ENCODE measurements at places on chromosomes 5 and 9.

DNA sequence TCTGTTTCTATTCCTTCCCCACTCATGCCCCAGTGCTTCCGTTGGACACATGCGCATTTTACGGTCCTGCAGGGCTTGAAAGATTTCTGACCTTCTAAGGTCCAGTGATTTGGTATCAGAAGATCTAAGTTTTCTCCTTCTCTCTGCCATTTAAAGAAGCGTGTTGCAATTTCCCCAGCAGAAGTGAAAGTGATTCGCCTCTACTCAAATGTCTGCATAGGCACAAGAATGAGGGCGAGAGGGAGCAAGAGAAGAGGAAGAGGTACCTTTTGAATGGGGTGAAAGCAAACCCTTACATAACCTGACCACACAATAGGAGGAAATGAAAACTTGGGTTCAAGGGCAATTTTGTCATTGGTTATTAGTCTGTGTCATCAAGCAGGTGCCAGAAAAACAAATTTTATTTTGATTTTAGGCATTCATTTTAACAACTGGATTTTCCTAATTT, 31.7 kb upstream of the NR3C1 start:
- DNase-seq, result peak; percentile 17

DNA sequence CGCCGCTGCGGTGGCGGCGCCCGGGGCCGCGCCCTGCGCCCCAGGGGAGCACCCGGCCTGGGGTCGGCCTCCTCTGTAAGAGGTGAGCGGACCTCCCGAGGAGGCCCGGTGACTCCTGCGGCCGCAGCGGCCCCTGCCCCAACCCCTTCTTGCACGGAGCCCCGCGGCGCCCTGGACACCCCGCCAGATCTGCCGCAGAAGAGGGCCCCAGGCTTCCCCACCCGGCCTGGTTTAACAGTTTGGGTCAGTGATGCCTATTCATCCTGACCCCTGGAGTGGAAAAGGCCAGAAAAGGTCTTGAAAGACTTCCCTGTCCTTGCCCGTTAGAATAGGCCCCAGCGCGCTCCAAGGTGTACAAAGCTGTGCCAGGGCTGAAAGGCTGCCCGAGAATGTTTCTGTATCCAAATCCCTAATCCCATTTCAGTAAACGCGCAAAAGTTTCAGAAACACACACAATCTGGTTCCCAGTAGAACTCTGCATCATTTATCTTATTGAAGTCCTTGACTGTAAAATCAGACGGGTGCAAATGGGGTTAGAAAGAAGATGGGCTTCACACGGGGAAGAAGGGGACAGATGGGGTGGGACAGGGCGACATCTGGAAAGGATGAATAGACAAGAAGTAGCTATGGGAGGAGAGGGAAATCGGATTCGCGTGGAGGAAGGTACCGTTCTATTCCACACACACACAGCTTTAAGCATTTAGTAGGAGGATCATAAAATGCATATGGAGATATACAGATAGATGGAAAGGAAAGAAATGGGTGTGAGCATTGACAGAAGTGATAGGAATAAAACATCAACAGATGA, 1.1 kb upstream of the SSBP2 start:
- DNase-seq, result peak; percentile 51

DNA sequence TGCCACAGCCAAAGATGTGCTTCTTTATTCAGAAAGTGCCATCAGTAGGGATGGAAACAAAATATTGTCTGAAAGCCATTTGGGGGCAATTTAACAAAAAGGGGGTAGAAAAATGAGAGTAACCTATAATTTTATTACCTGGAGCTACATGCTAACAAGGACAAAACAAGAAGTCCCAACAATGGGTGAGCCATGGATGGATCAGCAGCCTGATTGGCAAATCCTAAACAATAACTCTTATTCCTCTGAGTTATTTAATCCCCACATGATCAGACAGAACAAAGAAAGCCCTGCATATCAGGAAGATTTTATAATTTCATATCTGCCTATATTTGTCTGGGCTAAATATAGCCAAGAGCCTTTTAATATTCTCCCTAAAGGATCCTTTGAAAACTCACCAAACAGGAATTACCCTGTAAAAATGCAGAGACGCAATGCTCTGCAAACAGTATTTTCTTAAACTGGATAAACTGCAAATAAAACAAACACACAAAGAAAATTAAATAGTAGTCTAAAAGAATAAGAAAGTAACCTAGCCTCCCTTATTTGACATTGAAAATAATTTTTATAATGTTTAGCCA, 483.4 kb downstream of the ZNF608 start:
- no peak for DNase-seq

GRCh38 chr5:97840643-97841042, 657.6 kb upstream of the RIOK2 start:
- no peak for DNase-seq

DNA sequence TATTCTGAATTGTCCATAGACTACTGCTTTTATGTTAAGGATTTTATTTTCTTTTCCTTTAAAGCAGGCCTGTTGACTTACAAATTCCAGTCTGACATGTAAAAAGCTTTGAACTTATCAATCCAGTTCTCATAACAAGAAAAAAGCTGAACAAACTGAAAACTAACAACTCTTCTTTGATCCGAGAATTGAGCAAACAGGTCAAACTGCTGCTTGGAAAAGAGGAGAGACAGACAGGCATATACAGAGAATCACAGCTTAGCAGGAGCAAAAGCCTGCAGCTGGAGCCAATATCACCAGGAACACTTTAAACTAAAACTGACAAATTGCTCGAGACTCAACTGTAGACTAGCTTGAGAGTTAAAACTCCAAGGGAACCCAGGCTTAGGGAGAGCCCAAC, 85.8 kb downstream of the HINT1 start:
- no peak for DNase-seq

DNA sequence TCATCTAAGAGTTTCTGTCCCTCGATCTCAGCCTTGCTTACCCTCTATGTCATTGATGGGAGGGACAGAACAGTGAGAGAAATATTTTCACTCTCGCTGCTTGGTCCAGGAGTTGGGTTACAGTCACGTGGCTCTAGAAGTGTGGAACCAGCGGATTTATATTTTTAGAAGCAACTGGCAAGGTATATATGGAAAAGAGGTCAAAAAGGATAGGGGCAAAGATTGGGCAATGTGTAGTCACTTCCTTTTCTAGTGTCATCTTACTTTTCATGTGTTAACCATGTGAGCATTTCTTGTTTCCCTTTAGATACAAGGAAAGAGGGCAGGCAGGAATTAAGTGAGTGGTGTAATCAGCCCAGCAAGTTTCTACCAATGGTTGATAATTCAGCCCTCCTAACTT, 111.5 kb upstream of the ZNF366 start:
- peak; percentile 72 for DNase-seq

- no peak for DNase-seq
These were observed 344.3 kb upstream of the ARRDC3 start for GRCh38 chr5:91727463-91727862.

DNA sequence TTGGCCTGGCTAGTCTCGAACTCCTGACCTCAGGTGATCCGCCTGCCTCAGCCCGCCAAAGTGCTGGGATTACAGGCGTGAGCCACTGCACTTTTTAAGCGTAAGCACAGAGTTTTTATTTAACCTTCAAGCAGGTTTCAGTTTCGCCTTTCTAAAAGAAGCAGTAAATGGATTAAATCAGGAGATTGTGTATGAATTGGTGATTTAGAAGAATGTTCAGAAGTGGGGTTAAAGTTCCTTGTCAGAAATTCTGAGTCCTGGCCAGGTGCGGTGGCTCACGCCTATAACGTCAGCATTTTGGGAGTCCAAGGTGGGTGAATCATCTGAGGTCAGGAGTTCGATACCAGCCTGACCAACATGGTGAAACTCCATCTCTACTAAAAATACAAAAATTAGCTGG, 12.2 kb downstream of the HSPA4 start:
- no peak for DNase-seq

DNA sequence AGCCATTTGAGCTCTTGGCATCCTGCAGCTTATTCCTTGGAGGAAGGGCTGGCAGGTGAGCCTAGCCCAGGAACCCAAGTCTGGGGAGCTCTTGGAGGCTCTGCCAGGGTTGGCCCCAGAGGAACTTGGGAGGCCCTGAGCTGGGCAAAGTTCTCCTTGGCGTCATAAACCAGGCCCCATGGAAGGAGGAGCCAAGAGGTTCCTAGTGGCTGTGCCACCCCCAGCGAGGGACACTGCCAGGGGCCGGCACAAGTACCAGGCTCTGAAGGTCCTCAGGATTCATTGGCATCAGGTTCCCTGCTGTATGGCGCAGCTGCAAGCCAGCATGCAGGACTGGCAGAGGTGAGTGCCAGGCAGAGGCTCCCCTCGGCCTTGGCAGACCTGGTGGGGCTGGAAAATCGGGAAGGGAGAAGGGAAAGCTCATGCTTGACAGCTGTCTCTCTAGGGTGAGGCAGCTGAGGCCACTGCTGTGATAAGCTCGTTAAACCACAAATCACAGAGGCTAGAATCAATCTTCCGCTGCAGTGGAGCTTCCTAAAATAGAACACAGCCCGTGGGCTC, 54.6 kb upstream of the SYNPO start:
- DNase-seq, result peak; percentile 92
